ENCODE measurements at places on chromosomes 16 and 17.
A peak's percentile ranks its signal among the peaks of the same experiment; 100 is the strongest.

GRCh38 chr16:14418795-14419225, 211.2 kb downstream of the PARN start:
- no peak for DNase-seq

DNA sequence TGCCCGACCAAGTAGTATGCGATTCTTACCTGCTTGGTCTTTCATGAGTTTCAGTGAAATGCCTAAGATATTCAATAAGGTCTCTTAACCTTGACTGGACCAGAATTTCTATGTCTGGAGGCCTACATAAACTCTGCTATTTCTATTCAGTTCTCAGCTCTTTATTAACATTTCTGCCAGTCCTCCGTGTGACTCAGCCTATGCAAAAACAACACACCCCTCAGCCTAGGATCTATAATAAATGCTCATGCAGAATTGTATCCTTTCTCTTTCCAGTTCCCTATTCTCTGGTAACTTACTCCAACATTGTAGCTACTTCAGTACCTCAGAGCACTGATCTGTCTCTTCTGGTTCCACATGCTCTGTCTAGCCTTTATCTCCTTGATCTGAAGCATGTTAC, 1507.4 kb downstream of the CDH11 start:
- DNase-seq: no peak

DNA sequence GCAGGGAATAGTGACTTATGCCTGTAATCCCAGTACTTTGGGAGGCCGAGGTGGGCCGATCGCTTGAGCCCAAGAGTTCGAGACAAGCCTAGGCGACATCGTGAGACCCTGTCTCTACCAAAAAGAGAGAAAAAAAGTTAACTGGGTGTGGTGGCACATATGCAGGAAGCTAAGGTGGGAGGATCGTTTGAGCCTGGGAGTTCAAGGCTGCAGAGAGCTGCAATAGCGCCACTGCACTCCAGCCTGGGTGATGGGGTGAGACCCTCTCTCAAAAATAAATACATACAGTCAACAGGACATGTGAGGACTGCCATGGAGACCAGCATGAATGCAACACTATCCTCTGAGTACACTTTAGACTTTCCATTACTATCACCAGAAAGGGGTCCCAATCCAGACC, 15.4 kb upstream of the ST6GALNAC2 start:
- DNase-seq: no peak

GRCh38 chr16:75983296-75983695, 257.0 kb upstream of the CPHXL start:
- no peak for DNase-seq

DNA sequence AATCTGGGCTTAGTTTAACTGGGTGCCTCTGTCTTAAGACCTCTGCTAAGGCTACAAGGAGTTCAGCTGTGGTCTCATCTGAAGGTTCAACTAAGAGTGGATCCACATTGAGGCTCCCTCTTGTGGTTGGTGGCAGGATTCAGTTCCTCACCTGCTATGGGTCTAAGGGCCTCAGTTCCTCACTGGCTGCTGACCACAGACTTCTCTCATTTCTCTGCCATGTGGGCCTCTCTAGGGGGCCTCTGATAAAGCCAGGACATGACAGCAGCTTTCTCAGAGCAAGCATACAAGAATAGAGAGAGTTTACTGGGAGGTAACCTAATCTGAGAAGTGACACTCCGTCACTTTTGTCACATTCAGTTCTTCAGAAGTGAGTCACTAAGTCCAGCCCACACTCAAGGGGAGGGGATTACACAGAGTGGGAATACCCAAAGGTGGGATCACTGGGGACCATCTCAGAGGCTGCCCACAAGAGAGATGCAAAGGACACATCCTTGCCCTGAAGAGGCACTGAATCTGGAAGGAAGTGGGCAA, 19.2 kb upstream of the ABAT start:
- DNase-seq: peak; percentile 38

DNA sequence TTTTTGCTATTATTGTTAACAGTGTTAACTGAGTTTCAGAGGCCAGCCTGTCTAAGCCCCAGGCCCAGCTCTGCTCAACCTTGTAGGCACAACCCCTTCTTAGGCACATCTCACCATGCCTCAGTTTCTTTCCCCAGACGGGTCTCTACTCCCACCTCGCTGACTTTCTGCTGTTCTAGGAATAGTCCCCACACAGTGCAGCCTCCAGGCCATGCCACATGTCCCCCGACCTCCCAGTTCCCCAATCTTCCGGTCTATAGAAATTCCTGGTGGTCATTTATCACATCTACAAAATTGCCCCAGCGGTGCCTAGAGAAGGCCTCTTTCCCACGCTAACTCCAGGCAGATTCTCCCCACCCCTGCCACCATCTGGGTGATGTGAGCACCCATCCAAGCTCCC, 34.8 kb downstream of the ADGRG5 start:
- DNase-seq: no peak

- no peak for DNase-seq
Measured at GRCh38 chr17:27733773-27734172, 66.6 kb downstream of the NOS2 start.

DNA sequence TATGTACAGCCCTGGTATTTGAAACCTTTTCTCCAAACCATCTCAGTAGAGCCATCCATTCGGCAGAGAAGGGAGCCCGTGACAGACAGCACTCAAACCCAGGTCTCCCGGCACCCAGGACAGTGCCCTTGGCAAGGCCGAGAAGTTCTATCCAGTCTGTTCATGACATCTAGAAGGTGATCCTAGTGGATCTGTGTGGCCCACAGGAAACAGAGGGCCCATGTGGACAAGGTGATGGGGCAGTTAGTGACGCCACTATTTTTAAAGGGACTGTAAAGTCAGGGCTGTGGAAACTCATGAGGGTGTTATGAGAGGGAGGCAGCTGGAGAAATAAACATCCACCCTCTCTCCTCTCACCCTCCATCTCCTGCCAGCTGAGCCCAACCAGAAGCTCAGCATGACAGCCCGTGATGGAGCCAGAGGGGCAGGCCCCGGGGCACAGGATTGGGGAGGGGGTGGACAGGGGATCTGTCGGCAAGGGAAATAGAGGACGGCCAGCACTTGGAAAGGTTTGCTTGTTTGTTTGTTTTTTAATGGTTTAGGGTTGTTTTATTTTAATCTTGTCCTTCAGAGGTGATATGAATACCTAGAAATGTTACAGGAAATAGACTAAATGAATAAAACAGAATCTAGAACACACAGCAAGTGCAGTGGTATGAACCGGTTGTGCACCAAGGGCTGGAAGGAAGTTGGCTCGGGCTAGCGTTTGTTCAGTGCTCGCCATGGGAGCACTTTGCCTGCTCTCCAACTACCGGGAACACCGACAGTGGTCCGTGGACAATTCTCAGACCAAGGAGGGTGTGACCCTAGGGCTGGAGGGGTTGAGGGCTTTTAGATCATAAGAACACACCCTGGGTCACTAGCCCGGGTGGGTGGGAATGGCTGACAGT, 17.1 kb downstream of the MYLK3 start:
- DNase-seq: no peak

DNA sequence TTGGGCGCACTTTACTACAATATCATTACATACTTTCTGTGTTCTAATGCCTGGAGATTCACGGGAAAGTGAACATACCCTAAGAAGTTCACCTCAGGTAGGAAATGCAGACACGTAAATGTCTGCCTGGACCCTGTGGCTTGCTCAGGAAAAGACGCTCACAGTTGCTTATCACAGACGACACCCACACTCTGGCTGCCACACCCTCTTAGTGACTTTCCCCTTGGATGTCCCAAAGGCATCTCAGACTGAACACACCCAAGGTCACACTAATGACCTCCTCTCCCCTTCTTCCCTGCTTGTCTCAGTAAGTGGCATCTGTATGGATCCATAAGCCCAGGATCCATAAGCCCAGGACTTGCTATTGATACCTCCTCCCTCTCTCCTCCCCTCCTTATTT, 32.6 kb downstream of the CDRT15 start:
- DNase-seq: no peak

GRCh38 chr17:70205401-70205800, 36.1 kb downstream of the KCNJ2 start:
- no peak for DNase-seq

DNA sequence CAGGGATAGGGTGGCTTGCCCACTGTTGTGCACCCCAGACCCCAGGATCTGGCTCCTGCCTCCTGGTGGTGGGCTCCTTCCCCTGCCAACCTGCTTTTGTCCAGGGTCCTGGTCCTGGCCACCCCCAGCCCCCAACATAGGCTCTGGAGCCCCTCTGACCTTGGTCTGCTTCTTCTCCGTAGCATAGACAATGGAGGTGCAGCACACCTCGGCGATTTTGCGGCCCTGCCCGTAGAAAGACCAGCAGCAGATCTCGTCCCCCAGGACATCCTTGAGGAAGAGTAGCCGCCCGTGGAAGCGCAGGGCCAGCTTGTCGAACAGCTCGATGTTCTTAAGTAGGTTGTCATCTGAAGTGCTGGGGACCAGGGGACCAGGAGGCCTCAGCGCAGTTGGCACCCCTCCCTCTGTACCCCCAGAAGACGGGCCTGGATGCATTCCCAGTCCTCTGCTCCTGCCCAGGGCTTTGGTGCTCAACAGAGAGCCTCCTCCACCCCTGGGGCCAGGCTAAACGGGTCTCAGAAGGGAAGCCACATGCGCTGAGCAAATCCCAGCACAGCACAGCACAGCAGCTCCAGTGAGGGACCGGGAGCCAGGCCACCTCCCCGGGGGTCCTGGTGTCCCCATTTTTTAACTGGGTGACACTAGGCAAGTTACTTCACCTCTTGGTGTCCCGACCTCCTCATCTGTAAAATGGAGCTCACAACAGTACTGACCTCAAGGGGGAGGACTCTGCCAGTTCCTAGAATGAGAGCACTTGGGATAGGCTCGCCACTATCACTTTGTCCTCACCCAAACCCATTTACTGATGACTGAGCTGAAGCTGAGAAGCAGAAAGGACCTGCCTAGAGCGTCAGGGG, 10.8 kb downstream of the ASPHD1 start:
- no peak for DNase-seq

GRCh38 chr16:86219655-86220445, 290.5 kb upstream of the FOXF1 start:
- DNase-seq: no peak

- DNase-seq: no peak
Measured at GRCh38 chr17:37829592-37830123, 84.8 kb upstream of the HNF1B start.

- peak; percentile 86 for DNase-seq
Measured at GRCh38 chr16:67236563-67237395, 9.8 kb downstream of the TMEM208 start.

GRCh38 chr17:45246861-45247428, 14.9 kb downstream of the SPATA32 start:
- no peak for DNase-seq

DNA sequence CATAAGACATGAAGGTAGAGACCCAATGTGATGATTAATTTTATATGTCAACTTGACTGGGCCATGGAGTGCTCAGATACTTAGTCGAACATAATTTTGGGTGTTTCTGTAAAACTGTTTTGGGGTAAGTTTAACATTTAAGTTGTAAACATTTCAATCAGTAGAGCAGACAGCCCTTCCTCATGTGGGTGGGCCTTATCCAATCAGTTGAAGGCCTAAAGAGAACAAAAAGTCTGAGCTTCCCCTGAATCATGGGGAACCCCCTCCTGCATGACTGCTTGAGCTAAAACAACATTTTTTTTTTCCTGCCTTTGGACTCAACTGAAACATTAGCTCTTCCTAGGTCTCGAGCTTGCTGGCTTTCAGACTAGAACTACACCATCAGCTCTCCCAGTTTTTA, 327.3 kb upstream of the SOX9 start:
- no peak for DNase-seq

DNA sequence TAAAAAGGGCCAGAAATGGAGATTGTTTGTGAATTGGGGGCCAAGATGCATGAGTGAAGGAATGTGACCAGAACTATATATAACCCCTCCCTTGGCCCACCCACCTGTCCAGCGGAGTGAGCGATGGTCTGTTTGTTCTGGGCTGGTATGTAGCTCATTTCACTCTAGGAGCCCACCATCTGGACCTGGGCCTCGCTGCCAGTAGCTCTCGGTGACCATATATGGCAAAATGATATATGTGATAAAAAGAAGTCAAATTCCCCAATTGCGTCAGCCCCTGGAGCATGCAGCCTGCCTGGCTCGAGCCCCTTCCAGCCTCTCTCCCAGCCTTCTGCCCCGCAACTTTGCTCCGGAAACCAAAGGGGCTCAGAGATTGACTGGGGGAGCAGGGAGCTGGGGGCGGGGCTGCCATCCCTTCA, 47.3 kb downstream of the CCDC42 start:
- DNase-seq: no peak

DNA sequence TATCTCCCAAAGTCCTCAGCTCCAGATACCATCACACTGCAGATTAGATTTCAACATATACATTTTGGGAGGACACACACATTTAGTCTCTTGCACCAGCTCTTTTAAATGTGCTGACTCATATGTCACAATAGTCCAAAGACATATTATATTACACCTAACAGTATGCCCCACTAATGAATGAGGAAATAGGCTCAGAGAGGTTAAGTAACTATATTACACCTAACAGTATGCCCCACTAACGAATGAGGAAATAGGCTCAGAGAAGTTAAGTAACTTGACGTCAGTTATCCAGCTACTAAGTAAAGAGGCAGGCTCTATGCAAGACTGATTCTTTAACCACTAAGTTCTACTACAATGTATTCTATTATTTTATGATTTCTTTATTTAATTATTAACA, 9.7 kb downstream of the IRX6 start:
- no peak for DNase-seq

DNA sequence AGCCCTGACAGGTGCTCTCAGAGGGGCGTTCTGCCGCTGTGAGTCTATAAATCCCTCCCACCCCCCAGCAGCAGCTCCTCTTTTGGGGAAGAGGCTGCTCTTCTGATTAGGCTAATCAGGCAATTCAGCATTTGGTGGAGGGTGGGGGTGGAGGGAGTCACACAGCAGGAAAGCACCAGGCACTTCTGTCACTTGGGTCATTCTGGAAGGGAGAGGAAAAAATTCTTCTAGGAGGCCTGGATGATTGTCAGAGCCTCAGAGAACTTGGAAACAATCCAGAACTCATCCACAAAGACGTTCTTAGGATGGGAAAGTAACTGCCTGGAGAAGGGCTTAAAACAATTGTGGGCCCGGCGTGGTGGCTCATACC, 7.3 kb upstream of the SSTR2 start:
- no peak for DNase-seq

GRCh38 chr17:73096866-73097265, 4.4 kb upstream of the SLC39A11 start:
- peak; percentile 49 for DNase-seq

GRCh38 chr16:4699046-4699556, 5.7 kb downstream of the NUDT16L1 start:
- no peak for DNase-seq

- no peak for DNase-seq
Measured at GRCh38 chr16:9013508-9013864, 49.8 kb upstream of the USP7 start.

DNA sequence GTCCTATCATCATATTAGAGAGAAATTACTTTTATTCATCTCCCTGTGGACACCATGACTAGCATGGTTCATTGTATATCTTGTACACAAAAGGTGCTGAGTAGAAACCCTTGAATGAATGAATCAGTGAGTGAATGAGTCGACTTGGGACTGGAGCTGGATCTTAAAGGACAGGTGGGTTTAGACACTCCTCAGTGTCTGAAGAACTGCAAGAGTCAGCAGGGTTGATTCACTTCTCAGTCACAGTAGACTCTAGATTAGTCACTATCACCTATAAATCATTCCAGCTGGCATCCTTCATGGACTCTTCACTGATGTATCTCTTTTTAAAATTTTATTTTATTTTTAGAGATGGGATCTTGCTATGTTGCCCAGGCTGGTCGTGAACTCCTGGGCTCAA, 30.1 kb upstream of the PMFBP1 start:
- DNase-seq: no peak

Measured in AG08395 (cell line).